ENCODE measurements at places on chromosomes 16 and 17.
A peak's percentile ranks its signal among the peaks of the same experiment; 100 is the strongest.

DNA sequence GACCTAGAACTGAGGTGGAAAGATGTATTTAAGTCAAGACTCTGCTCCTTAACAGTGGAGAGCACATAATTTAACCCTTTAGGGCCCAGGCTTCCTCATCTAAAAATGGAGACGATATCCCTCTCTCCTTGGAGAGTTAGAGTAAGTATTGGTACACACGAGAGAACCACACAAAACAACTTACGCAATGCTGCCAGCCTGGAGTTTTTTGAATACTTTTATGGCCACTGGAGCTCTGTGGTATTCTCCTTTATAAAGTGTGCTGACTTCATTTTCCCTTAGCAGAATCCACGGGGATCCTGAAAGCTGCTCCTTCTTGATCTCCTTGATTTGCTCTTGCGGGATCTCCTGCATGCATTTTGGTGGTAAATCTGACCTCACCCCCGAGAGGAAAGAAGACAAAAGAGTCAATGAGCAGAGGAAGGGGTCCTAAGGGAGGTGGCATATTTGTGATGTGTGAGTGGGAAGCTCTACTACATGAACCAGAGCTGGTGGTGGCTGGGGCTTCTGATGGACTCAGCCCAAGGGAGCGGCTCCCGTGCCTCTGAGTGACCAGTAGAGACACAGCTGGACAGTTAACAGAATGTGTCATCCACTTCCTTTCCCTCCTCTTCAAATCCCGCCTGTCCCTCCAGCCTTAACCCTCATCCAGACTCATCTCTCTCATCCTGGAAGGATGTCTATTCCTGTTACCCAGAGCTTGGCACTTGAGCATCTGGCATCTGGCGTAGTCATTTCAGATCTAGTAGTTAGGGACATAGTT, 9.4 kb downstream of the MLKL start:
- no peak for DNase-seq

GRCh38 chr17:4852567-4853207, 19.5 kb downstream of the MINK1 start:
- DNase-seq = peak; percentile 9

DNA sequence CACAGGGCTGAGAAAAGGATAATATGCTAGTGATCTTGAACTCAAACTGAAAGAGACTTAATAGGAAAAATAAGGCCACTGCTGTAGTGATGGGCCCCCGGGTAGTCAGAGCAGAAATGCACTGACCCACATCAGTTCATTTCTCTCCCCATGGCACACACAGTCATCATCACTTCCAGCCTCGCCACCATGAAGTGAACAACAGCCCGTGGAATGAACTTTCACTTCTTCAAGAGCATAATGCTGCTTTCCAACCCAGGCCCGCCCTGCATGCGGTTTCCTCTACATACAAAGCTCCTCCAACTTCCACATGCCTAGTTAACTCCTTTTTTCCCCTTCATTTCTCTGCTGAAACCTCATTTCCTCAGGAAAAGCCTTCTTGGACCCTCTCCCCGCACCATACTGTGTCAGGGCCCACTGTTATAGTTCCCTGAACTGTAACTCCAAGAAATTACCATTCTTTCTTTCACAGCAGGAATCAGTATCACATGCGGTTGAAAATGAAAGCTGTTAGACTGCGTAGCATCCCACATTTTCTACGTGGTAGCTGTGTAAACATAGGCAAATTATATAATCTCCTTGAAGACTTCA, 65.8 kb upstream of the SMIM36 start:
- DNase-seq = no peak

DNA sequence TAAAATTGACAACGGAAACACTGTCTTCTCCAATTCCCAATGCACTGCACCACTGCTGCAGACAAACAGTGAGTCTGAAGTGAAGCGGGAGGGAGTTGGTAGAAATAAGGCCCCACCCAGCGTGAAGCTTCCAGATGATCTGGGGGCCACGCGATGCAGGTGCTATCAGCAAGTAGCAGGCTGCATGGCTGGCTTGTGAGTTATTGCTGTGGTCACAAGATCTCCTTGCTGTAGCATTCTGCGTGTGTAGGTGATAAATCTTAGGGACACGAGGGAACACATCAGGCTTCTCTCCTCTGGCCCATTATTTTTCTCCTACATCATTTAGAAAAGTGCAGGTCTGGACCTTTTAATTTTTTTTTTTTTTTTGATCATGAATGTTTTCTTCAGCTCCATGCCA, 407.6 kb downstream of the TMEM114 start:
- no peak for DNase-seq

DNA sequence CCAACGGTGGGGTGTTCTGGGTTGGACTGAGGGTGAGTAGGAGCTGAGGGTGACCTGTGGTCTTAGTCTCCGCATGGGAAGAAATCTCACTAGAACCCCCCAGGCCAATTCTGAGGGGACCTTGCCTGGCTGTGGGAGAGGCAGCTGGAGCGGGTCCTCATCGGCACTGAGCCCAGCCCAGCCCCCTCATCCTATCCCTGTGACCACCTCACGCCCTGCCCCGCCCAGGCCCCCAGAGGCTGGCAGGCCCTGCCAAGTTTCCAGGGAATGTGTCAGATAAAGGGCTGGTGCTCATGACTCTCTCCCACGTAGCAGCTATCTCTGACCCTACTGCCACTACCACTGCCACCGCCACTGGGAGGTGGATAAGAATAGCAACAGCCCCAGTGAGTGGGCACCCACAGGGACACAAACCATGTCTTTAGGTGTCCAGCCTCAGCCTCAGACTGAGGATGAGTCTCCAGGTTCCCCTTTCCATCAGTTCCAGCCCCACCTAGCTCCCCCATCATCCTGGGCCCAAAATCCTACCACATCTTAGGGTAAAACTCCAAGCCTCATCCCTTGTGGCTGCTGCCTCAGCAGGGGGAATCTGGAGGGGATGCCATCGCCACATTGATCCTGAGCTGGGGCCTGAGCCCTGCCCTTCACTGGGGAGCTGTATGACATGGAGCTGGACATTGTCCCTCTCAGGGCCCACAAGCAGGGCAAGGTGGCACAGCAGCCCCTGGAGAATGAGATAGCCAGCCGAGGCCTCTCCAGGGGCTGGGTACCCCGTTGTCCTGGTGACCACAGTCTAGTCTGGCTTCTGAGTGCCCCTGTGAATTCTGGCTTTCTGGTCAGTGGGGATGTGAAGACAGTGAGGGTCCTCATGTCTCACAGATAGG, 14.9 kb downstream of the CDH16 start:
- no peak for DNase-seq

DNA sequence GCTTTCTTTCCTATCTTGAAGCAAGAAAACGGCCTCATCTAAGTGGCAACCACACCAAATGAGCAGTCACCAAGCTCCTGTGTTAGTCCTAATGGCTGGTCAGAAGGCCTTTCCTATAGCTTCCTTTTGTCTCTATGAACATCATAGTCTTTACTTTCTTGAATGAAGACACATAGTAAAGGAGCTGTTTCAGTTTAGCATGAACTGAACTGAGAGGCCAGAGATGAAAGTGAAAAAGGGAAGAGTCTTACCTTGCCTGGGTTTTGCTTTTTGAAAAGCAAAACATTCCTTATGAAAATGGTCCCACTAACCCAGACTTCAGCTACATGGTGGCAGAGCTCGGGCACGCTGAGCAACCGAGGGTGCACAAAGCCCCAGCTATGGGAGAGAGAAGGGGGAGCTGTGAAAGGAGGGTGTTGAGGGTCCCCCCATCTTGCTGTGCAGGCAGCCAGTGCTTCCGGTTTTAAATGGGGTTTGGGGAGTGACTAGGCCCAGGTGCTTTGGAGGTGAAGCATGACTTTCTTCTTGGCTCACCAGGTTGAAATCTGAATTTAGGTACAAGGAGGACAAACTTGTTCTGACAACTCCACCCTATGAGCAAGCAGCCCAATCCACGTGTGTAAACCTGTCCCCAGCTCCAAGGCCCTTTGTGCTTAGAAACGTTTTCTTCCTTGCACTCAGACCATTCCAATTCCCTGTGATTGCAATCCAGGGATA, 9.1 kb upstream of the PSMC3IP start:
- no peak for DNase-seq

GRCh38 chr17:42284566-42284965, 3.7 kb upstream of the STAT5A start:
- DNase-seq = no peak

DNA sequence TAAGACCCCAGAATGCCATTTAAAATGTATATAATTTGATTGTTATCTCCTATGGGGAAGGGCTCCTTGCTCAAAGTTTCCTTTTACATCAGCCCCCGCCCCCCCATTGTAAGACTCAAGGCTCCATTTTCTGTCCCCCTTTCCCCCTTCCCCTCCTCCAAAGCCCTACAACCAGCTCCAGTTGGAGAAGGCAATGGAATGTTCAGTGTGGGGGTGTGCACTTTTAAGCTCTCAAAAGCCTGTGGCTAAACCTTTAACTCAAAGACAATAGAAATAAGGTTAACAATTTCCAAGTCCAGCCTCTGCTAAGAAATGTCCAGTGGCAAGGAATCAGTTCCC, 114.7 kb downstream of the NOG start:
- no peak for DNase-seq

GRCh38 chr17:12485361-12485906, 180.3 kb upstream of the MYOCD start:
- DNase-seq = no peak

GRCh38 chr17:13740686-13741085, 139.0 kb upstream of the HS3ST3A1 start:
- DNase-seq = no peak

DNA sequence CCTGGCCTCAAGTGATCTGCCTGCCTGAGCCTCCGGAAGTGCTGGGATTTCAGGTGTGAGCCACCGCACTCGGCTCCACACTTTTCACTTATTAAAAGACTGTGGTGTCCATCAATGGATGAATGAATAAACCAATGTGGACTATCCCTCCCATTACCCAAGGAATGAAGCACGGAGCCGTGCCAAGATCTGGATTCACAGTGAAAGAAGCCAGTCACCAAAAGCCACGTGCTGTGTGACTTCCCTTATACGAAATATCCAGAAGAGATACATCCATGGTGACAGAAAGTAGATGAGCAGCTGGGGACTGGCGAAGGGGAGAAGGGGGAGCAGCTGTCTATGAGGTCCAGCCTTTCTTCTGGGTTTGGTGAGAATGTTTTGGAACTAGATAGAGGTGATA, 48.2 kb upstream of the STH start:
- DNase-seq = no peak

DNA sequence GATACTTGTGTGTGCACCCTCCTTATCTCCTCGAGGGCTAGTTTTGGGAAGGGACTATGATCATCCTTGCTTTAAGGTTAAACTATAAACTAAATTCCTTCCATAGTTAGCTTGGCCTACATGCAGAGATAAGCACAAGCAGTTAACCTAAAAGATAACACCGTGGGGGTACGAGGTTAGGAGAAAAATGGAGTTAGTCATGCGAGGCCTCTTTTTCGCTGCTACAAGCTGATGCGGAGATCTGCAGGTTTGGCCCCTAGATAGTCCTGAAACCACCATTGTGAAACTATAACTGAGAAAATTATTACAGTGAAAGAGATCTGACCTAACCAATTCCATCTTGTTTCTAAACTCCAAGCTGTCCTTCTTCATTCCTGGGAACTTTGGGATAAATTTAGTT, 113.7 kb upstream of the ZKSCAN2 start:
- no peak for DNase-seq

DNA sequence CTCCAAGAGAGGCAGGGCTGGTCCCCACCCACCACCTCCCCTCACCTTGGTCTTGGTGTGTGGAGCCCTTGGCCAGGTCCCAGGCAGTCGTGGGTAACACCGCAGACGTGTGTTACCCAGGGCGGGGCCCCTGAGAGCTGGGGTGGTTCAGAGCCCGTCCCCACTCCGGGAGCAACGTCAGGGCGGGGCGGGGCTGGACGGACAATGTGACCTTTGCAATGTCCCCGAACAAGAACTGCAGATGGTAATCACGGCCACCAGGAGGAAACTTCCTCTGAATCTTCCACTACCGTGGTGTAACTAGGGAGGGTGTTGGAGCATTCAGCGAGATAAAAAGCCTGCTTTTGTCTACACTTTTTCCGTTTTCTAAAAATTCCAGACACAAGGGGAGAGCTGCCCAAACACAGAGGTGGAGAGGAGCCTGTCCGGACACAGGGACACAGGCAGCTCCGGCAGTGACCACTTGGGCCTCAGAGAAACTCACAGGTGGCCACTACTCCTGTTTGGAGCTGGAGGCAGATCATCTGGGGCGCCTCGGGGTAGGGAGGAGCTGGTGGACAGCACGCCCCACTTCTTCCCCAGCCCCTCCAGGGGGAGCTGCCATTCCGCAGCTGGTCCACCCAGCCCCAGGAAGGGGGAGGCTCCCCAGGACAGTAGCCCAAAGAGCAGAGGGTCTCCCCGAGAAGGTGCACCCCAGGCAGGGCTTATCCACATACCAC, 14.2 kb upstream of the SLC38A10 start:
- peak; percentile 65 for DNase-seq

GRCh38 chr16:4414187-4414917, 2.0 kb downstream of the CORO7 start:
- peak; percentile 56 for DNase-seq

DNA sequence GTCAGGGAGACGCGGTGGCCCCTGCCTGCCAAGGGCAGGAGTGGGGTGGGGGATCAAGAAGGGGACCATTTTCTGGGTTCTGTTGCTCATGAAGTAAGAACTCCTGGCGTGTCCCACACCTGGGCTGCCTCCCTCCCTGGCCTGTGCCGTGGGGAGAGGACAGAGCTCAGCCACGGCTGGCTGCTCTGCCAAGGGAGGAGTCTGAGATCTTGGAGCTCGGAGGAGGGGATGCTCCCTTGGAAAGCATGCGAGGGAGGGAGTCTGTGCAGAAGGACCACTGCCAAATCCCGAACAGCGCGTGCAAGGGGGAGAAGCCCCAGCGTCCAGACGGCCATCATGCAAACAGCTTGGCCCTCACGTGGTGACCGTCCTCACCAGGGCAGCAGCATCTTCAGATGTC, 64.2 kb upstream of the ZNF469 start:
- no peak for DNase-seq

- no peak for DNase-seq
Measured at GRCh38 chr17:82112914-82113311, 14.9 kb upstream of the FASN start.

DNA sequence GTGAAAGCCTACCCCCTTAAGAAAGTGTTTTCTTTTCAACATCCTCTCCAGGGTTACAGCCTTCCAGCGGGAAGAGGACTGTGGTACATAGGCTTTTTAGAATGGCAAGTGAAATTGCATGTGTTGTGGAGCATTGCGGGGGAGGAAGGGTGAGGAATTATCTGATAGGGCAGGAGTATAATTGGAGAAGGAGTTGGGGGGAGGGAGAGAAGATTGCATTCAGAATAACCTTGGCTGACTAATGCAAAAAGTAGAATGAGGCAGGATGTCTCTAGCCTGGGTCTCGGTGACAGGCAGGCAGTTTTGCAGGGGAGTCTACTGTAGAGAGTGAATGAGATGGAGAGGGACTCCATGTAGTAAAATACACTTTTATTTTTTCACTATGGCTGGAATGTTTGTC, 2.4 kb upstream of the CDH8 start:
- no peak for DNase-seq

All from NCI-H146 (cell line).